ENCODE measurements at places on chromosomes 5 and 9.

DNA sequence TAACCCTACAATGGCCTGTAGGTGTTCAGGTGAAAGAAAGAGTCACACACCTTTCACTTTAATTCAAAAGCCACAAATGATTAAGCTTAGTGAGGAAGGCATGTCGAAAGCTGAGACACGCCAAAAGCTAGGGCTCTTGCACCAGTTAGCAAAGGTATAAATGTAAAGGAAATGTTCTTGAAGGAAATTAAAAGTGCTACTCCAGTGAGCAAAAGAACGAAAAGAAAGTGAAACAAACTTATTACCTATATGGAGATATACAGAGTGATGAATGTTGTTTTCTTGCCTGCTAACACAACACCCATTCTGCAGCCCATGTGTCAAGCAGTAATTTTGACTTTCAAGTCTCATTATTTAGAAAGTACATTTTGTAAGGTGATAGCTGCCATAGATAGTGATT lies 254.2 kb upstream of the SLC24A2 start:
- no peak for DNase-seq

DNA sequence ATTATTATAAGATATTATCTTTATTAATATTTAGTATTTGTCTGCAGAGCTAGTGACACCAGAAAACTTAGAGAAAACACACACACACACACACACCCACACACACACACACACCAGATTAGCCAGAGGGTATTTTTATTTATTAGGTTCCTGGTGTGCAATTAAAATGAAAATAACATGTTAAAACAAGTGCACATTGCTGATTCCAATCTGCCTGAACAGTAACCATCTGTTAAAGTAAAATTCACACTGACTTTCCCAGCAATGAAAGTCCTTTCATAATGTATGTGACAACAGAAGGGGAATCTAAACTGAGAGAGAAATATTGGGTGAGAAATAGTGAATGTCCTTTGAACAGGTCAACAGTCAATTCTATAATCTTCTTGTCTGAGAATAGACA lies 2323.5 kb upstream of the ACO1 start:
- DNase-seq: no peak

- DNase-seq: no peak
Observed at GRCh38 chr9:94779031-94779430, 52.5 kb downstream of the AOPEP start.

- no peak for DNase-seq
Observed at GRCh38 chr9:34716711-34717110, 6.8 kb upstream of the CCL21 start.

GRCh38 chr5:113145757-113146387 lies 169.3 kb downstream of the DCP2 start:
- DNase-seq: no peak

DNA sequence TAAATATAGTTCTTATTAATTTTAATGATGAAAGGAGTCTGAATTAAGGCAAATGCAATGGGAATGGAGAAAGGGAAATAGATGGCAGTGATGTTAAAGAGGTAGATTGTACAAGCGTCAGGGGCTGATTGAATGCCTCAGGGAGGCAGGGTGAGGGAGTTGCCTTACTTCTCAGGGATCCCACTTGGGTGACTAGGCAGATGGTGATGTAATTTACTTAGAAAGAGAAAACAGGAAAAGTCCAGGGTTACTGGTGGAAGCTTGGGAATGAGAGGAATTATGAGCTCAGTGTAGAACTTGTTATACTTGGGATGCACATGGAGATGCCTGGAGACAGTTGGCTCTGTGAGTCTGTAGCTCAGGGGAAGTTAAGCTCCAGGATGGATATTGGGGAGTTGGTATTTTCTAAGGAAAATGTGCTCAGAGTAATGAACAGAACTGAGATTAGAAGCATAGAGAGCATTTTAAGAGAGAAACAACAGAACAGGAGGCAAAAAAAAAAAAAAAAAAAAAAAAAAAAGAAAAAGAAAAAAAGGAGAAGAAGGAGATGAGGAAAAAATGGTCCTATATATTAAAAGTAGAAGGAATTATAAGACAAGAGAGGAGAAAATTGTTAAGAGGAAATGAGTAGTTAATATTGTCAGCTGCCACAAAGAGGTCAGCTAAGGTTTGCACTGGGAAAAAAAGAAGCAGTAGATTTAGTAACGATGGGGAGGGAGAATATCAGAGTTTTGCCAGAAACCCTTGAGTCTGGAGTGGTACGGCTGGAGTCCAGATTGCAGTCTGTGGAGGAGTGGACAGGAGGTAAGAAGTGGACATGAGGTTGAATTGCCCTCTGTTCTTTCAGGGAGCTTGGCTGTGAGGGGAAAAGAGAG lies 88.0 kb upstream of the ELL2 start:
- peak; percentile 76 for DNase-seq

DNA sequence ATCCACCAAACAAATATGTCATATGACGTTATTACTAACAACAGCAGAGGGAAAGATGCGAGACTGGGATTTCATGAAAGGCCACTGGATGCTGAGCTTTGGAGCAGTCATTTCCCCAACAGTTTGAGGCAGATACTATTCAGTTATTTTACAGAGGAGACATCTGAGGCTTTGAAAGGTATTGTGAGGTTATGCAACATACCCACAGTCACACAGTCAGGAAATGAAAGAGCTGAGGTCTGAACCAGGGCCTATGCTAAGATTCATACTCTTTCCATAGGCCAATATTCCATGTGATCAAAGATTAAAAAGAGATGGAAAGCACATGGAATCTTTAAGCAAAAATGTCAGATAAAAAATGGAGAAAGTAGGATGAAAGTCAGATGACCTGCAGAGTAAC lies 63.0 kb downstream of the LPAR1 start:
- DNase-seq: no peak

DNA sequence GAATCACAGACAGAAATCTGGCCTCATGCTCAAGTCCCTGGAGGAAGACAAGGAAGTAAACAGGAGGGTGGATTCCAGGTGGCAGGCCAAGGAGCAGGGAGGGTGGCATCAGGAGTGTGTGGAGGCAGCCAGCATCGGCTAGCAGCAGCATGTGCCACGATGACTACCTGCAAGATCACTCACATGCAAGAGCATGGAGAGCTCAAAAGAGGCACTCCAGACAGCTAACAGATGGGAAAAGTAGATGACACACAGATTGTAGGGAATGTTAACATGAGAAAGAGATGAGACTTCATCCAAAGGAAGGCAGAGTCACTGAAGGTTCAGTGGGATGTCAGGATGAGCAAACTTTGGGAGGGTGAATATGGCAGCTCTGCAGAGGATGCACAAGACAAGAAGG lies 104.3 kb downstream of the SEMA5A start:
- DNase-seq: no peak

GRCh38 chr9:8384091-8384490 lies 584.5 kb upstream of the DMAC1 start:
- DNase-seq: no peak

DNA sequence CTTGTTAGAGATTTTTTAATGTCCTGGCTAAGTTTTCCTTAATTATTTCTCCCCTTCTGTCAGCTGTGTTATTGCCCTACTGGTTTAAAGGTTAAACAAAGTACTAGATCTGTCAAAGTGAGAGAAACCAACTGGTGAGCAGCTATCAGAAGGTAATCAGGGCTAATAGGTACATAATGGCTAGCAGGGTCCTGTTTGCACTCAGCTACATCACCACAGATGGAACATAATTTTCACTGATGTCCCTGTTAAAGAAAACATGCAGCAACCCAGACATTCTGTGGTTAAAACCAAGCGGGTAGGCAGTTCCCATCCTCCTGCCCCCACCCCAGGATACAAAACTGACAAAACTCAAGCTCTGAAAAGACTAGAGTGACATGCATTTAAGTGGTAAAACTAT lies 473.9 kb downstream of the NR2F1-AS1 start:
- no peak for DNase-seq

DNA sequence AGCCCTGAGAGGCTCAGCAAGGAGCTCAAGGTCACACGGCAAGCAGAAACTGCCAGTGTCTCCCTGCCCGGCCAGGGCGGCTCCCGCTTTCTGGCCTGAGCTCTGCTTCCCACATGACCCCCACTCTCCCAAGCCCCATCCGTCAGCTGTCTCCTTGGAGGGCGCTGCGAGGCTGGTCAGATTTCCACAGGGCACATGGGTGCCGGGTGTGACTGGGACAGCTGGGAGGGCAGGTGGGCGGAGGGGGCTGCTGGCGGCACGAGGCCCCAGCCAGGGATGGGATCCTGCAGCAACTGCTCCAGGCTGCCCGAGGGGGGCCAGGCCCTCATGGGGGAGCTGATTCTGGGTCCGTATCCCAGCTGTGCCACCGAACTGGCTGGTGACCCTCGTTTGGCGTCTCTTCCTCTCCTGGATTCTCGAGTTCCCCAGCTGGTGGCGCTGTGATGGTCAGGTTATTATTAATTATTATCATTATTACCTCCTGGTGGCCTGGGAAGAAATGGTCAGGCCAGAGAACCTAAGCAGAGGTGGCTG lies 12.9 kb upstream of the WDR38 start:
- DNase-seq: no peak

DNA sequence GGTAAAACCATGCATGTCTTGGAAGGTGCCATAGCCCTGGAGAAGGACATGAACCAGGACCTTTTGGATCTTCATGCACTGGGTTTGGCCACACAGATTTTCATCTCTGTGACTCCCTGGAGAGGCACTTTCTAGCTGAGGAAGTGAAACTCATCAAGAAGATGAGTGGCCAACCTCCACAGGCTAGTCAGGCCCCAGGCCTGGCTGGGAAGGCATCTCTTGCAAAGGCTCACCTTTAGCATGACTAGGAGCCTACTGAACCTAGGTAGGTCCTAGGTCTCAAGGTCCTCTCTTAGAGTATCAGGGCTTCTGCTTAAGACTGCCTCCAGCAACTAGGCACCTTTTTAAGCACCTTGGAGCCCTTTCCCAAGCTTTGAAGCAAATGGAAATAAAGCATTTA lies 1448.7 kb upstream of the ACO1 start:
- no peak for DNase-seq

DNA sequence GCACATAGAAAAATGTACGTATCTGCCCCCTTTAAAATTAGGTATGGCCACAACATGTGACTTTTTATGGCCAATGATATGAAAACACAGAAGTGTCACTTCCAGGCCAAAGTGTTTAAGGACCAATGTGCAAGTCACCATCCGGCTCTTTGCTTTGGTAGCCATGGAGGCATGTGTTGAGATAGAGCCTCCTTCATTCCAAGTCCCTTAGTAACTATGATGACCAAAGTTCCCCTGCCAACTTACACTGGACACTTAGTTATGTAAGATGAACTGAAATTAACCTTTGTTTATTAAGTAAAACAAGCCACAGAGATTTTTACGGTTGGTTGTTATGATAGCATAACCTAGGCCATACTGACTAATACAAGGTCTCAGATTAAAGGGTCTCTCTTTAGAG lies 51.0 kb downstream of the FBN2 start:
- DNase-seq: no peak

DNA sequence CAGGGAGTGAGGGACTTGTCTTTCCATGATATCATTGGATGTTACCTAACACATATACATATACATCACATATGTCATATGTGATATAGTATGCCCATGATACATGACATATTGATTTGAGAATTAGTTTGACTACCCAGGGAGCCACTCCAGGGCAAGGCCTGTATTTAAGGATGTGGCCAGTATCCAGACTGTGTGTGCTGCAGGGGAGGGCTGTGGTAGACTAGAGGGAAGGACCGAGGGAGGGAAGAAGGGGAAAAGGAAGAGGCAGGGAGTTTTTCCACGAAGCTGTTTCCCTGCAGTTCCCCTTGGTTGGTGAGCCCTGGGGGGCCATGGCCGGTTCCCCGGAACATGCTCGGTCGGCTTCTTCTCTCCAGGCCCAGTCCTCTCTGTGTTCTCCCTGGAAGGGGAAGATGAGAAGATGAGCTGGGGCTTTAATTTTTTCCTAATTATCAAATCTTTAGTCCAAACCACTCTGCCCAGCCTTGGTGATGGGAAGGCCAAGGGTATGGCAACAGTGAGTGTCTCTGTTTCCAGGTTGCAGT lies 48.7 kb downstream of the NSUN2 start:
- DNase-seq: no peak

DNA sequence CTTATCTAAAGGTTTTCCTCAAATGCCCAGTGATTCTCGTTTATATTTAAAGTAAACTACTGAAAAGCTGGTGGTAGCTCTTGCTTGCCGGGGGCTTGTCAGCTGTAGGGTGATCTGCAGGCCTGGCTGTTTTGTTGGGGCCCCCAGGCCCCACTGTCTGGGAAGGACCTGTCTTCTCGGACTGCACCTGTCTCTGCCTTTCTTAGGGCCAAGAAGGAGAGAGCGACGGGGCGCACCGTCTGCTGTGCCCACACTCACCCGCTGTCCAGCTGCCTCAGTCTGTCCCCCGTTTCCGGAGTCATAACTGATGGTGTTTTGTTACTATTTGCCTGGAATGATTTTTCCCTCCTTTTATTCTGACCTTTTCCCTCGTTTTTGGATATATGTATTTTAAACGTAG lies 94.1 kb upstream of the CACNA1B start:
- DNase-seq: no peak

DNA sequence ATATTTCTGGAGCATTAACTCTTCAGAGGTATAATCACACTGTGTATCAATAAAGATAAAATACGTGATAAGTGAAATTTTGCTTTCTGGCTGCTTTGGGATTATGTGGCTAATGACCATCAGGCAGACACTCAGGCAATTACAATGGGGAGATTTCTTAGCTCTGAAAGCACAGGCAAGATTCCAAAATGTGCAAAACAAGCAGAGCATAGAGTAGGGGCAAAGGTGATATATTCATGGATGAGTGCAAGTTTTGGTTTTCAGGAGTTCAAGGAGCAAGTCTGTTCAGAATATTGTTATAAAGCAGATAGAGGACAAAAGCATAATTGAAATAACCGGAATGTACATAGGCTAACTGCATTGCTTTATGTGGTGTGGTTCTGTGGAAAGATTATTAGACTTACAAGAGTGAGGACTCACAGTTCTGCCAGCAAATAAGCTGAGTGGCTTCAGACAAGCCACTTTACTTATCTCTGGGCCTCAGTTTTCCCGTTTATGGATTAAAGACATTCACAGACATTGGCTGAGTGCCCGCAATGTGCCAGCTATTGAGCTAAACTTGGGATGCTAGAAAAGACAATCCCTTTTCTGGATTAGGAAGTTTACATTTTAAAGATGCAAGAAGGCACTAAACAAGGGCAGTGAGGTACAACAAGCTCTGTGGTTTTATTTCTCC lies 945.6 kb upstream of the ARRDC3 start:
- DNase-seq: no peak

DNA sequence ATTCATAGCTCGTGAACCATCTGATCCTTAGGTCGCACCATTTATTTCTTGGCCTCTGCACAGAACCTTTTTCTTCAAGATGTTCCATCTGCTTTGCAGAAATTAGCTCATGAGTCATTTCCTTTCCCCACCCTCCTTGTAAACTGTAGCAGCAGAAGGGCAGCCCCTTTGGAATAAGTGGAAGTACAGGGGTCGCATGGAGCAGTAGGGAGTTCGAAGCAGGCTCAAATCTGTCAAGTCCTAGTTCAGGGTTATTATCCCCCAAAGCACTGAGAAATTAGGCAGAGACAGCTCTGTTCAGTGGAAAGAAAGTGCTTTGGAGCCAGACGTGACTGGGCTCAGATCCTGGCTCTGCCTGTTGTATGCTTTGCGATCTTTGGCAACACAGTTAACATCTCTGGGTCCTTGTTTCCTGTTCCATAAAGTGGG lies 84.2 kb downstream of the SGCD start:
- peak; percentile 64 for DNase-seq
